Immature natural killer cell (primary cell): ENCODE measurements at places on chromosomes 11 and 22. TPM values are rescaled to one million over a fixed set of nuclear protein-coding genes. Genes with fewer than 3 reads are reported as not detected.

TXN2 gene
- 178 TPM for polyA plus RNA-seq

PAMR1 gene
- not detected for polyA plus RNA-seq

BRSK2 gene
- 0.12 TPM for polyA plus RNA-seq

BCL2L13 gene
- polyA plus RNA-seq, result 38.9 TPM

RAG2 gene
- polyA plus RNA-seq, result not detected

C11orf21 gene
- polyA plus RNA-seq, result 36.6 TPM

UBQLN3 gene
- not detected for polyA plus RNA-seq

CTSW gene
- polyA plus RNA-seq, result 2,928 TPM

GRCh38 chr11:58193391-58193790, 4.5 kb downstream of the OR9Q2 start:
- DNase-seq, result no peak

DNA sequence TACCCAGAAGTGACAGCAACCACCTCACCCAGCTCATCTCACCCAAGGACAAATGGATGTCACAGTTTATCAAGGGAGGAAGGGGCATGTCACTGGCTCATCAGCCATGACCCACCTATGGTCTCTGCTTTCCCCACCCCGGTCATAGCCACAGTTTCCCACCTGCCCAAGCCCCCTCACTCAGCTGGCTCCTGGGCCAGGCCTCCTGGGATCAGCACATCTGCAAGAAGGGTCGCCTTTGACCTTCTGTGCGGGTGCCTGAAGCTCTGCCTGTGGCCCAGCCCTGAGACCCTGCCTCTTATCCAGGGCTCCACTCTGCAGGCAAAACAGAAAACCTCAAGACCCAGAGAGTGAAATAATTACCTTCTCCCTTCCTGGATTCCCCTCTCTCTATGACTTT, 236.4 kb downstream of the BUD13 start:
- no peak for DNase-seq

DNA sequence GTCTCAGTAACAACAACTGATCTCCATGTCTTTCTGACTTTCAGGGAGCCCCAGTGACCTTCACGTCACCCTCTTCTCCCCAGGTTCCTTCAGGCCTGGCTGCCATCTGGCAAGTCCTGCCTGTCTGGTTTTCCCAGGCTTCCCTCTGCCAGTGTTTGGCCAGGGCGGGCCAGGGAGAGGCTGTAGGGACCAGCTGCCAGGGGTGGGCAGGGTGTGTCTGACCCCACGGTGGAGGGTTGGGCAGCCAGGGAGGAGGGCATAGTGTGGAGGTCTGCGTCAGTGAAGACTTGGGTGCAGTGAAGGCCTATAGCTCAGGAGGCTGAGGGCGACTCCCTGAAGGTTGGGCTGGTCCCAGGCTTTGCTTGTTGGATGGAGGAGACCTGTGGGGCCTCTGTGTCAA, 11.9 kb upstream of the MRGPRX2 start:
- DNase-seq, result no peak

- no peak for DNase-seq
Observed at GRCh38 chr11:106614262-106614661, 404.0 kb downstream of the GUCY1A2 start.

DNA sequence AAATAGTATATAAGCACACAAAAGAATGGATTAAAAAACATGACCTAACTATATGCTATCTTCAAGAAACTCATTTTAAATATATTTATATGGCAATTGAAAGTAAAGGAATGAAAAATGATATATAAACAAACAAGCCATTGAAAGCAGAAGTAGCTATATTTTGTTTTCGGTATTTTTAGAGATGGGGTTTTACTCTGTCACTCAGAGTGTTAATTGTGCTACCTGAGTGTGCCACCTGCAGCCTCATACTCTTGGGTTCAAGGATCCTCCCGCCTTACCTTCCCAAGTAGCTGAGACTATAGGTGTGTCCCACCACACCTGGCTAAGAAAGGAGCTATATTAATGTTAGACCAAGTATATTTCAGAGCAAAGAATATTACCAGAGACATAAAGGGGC, 624.1 kb downstream of the BUD13 start:
- DNase-seq, result no peak

GRCh38 chr11:115691030-115691429, 186.8 kb upstream of the CADM1 start:
- DNase-seq, result no peak

- DNase-seq, result peak; percentile 14
Observed at GRCh38 chr11:68956142-68956541, 24.6 kb downstream of the MRGPRD start.

DNA sequence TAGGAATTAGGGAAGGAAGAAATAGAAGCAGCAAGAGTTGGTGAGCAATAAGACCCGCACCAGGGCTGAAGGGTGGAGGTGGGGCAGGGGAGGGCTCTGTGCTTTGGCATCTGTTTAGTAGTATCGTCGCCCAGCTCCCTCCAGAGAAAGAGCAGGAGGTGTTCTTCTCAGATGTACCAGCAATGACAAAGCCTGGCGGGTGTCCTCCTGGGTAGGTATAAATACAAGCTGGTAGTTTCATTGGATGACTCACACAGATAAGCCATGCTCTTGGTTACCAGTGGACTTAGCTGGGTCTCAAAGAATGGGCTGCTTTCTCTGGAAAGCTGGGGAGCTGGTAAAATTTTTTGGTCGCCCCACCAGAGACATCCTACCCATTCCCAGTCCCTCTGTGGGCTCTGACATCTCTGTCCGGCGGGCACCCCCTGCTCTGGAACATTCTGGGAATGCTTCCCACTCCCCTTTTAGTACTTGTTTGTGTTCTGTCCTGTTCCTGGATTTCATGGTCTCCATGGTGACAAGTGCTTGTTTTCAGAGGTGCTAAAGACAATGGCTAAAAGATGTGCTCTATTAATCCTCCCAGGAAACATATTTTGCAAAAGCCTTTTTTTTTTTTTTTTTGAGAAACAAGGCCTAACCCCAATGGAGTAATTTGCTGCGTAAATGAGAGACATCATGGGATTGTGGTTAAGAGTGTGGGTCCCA, 15.4 kb upstream of the TUBA8 start:
- no peak for DNase-seq

- no peak for DNase-seq
Observed at GRCh38 chr11:48193876-48194275, 22.7 kb upstream of the OR4B1 start.

- peak; percentile 32 for DNase-seq
Observed at GRCh38 chr22:17501679-17502285, 61.5 kb upstream of the SLC25A18 start.

DNA sequence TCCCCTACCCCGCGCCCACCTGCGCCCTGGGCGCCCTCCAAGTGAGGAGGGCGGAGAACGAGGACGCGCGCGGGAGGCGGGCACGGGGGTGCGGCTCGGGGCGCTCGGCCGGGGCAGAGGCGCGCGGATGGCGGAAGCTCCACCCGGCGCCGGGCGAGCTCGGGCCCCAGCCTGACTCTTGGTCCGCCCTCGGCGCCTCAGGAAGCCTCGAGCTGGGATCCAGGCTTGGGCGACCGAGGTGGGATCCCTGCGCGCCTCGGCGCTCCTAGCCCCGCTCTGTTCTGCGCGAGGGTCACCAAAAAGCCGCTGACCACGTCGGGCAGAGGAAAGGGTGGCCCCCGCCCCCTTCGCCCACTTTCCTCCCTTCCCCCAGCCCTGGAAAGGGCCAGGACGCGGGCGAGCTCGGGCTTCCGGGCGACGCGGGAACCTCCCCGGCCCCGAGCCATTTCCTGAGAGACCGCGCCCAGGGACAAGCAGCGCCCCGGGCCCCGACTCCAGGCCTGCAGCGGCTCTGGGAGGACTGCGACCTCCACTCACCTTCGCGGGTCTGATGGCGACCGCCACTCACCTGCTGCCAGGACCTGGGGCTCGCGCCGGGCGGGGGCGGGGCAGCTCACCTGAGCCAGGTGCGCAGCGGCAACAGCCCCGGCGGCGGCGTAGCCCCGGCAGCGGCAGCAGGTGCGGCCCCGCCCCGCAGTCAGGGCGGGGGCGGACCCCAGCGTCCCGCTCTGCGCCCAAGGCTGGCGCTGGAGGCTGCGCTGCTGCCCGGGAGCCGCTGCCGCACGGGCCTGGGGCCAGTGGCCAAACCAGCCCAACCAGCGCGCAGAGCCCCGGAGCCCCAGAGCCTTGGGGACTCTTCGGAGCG, 2.2 kb upstream of the SIGIRR start:
- DNase-seq, result peak; percentile 57

DNA sequence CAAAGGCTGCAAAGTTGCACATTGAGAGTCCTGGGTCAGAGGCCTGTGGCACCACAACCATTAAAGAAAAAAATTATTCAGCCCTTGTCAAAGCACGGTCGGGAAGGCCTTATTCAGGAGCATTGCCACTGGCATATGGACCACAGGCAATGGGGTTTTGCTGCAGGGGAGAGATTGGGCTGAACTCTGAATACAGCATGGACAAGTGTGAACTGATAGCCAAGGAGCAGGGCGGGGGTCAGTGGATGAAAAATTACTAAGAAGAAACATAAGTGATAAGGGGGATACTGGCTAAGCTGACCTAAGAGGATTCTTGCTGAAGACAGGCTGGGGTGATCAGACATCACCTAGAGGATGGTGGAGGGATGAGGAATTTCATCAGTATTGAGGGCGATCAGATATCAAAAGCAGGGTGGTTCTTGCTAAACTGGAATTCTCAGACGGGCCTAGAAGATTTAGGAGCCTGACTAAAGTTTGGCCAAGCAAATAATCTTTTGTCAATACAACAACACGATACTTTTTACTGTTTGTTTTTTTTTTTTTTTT, 3.3 kb upstream of the DGCR8 start:
- DNase-seq, result no peak

GRCh38 chr11:93481696-93482095, 61.5 kb downstream of the SMCO4 start:
- no peak for DNase-seq

DNA sequence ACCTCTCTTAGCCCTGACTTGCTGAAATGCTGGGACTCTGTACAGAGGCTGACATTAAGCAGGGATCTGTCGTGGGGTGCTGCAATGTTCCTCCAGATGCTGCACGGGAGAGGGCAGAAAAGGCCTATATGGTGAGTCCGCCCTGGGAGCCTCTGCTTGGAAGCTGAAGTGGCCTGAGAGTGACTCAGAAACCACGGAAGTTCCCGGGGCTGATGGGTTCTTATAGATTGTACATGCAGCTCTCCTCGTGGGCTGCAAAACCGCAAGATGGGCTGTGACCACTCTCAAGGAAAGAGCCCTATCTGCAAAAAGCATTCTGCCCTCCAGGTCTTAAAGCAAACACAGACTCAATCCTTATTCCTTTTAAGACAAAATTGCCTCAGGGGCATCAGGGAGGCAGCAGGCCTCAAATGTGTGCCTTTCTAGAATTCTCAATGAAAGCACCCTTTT, 5.8 kb upstream of the SLC43A3 start:
- no peak for DNase-seq

DNA sequence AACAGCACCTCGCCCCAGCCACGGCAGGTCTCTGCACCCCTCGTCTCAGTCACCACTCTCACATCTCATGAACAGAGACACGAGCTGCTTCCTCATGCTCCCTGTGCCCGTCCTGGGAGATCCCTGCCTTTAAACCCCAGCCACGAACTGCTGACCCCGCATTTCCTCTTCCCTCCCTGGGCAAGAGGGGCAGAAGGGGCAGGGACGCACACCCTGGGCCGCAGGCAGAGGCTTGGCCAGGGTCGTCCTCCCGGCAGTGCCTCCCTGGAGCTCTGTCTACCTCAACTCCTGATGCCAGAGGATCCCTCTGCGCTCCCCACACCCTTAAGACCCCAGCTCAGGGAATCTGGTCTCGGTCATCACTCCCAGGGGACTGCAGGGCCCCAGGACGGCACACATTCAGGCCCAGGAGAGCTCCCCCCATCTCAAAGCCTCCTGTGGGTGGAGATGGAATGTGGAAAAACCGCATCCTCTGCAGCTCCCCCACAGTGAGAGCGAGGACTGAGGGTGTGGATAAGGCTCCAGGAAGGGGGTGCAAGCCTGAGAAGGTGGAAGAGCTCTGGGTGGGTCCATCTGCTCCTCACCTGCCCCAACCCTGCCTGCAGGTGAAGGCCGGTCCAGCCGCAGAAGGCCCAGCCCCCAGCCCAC, 1.2 kb downstream of the BID start:
- DNase-seq, result no peak

DNA sequence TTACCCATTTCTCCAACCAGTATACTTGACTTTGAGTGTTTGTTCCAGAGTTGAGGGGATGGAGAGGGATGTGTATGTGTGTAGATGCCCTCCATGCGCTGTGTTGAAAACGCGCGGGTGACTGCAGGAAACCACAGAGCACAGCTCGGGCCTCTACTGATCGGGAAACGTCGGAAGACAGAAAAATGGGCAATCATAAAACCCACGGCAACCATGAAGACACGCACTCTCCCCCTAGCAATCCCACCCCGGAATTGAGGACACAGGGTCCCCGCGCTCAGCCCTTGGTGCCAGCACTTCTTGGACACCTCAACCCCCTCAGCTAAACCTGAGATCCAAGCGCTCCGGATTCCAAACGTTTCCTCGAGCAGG, 251 bp upstream of the UQCC3 start:
- DNase-seq, result no peak

DNA sequence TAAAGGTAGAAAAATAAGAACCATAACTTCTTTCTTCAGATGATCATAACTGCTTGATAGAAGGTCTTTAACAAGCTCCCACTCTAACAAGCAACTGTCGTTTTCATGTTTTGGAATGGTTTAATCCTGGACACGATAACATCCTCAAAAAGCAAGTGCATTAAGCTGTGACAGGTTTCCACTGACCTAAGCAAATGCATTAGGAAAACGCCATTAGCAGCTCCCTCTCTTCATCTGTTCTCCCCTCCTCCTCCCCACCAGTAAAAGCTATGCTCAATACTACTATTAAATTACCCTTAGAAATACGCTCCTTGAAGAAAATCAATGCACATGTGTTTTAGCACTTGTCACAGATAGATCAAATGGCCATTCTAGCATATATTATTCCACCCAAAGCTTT, 729.4 kb downstream of the OPCML start:
- DNase-seq, result no peak
